Sigmoid colon (tissue), 7 donors: ENCODE measurements at places on chromosomes 7 and 10. TPM values are rescaled to one million over a fixed set of nuclear protein-coding genes. Genes with fewer than 3 reads are reported as not detected.

The NEUROD6 gene
- polyA plus RNA-seq = not detected

DNA sequence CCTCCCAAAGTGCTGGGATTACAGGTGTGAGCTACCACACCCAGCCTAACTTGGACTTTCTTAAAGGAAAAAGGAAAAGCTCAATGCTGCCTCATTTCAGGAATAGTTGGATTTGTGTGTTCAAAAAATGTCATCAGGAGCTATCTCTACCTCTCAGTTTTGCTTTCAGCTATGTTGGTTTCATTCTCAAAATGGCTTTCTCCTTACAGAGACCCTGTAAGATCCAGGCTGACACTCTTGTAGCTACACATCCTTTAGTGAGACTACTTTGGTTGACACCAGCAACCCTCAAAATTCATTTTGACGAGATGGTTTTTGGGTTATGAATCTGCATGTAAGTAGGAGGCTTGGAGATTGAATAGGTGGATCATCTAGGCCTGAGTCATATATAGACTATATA lies 269.7 kb upstream of the SORCS1 start:
- H3K27ac ChIP-seq = no peak overlapping the region
- H3K4me1 ChIP-seq = no peaks in the 10 kb centered on the region
- no peak for DNase-seq
- no peaks in the 10 kb centered on the region for H3K27me3 ChIP-seq
- no peak overlapping the region for H3K4me3 ChIP-seq
- H3K36me3 ChIP-seq = no peaks in the 10 kb centered on the region

GRCh38 chr7:50149369-50149768 lies 56.3 kb upstream of the ZPBP start:
- no peak overlapping the region for H3K27ac ChIP-seq
- H3K4me3 ChIP-seq = no peak overlapping the region
- H3K36me3 ChIP-seq = no peaks in the 10 kb centered on the region

GRCh38 chr10:103333934-103334520 lies 16.9 kb downstream of the PCGF6 start:
- H3K27me3 ChIP-seq = no peaks in the 10 kb centered on the region
- H3K36me3 ChIP-seq = peaks cover 14% of the 10 kb centered on the region
- no peaks in the 10 kb centered on the region for H3K4me1 ChIP-seq
- no peak overlapping the region for H3K27ac ChIP-seq
- H3K4me3 ChIP-seq = no peak overlapping the region

- H3K4me3 ChIP-seq = no peak overlapping the region
- no peak overlapping the region for H3K27ac ChIP-seq
- no peaks in the 10 kb centered on the region for H3K36me3 ChIP-seq
Measured at GRCh38 chr7:122166740-122167139, 22.7 kb upstream of the AASS start.
